ENCODE measurements at places on chromosomes 12 and 14.

DNA sequence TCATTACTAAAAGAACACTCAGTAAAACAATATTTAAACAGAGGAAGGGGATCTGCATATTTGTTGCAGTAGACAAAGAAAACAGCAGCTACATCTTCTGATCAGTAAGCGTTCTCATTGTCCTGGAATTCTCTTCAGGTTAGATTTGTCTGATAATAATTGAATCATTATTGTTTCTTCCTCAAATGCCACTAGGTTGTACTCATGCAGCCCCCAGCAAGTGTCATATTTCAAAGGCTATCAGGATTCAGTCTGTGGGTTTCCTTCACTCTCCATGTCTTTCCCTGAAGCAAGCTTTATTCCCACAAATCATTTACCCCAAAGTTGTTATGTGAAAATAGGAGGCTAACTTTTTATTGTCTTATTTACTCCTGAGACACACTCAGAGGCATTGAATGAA, 14.7 kb downstream of the PIK3C2G start:
- DNase-seq = no peak

- no peak for DNase-seq
Measured at GRCh38 chr12:74489543-74489942, 48.1 kb upstream of the ATXN7L3B start.

DNA sequence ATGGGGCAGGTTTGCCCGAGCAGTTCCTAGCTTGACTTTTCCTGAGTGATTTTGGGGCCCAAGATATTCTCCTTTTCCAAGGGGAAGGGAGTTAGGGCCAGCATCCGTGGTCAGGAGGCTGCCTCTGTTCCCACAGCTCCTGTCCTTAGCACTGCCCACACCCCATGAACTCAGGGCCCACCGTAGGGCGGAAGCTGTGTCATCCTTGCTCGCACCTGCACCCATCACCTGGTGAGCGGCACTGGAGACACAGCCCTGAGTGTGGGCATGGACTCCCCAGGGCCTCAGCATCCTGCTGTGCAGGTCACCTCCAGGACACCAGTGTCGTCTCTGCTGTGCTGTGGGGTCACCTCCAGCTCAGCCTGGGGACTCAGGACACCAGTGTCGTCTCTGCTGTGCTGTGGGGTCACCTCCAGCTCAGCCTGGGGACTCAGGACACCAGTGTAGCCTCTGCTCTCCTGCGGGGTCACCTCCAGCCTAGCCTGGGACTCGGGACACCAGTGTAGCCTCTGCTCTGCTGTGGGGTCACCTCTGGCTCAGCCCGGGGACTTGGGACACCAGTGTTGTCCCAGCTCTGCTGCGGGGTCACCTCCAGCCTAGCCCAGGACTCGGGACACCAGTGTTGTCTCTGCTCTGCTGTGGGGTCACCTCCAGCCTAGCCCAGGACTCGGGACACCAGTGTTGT, 322.9 kb downstream of the ADGRD1 start:
- DNase-seq = no peak

GRCh38 chr12:46214668-46215436, 54.0 kb downstream of the SLC38A1 start:
- peak; percentile 74 for DNase-seq

- no peak for DNase-seq
Measured at GRCh38 chr14:93536945-93537344, 106.2 kb downstream of the UNC79 start.

DNA sequence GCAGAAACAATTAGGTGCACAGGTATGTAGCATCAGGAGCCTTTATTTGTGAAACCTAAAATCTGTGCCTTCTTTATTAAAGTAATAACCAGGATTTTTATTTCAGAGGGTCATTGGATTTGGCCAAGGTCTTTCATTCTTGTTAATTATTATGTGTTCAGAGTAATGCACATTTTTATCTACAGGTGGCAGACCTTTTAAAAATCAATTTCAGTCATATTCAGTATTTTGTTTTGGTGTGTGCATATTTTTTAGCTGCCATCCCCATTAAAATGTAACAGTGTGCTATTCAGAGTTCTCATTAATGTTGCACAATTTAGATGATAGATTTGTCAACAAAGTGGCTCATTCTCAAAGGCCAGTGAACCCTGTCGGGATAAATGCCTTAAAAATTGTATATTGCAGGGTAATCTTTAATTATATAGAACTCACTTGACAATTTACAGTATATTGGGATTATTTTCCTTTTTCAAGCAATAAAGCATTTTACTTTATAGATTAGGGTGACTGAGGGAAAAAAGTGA, 319.3 kb upstream of the SOX5 start:
- DNase-seq = no peak

DNA sequence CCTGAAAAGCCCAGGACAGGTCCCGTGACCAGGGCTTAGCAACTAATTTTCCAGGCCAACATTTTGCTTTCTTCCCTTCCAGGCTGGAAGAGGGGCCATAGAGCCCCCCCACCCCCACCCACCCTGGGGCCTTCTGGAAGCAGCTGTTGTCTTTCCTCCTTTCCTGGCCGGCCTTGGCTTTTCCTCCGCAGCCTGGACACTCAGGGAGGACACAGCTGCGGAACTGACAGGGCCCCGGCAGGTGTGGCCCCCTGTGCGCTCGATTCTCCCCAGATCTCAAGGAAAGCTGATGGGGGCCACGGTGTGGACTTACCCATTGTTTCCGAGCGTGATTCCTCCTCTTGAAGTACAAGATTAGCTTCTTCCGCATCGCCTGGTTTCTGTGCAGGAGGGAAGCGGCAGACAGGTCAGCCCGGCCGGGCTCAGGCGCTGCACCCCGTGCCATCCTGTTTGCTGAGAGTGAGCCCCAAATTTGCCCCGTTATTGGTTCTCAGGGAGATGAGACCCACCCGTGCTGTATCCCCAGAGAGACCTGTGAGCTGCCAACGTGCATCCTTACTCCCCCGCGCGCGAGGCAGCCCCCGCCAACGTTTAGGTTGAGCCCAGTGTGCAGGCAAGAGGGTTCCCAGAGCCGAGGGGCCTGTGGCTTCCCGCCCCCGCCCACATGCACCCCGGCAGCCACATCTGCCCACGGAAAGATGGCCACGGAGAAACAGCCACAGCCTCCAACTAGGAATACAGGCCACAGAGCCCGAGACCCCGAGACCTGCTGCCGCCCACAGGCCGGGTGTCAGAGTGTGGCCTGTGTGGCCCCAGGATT, 129.6 kb downstream of the NCOR2 start:
- DNase-seq = no peak

GRCh38 chr12:62709311-62709710, 225.6 kb downstream of the PPM1H start:
- no peak for DNase-seq

DNA sequence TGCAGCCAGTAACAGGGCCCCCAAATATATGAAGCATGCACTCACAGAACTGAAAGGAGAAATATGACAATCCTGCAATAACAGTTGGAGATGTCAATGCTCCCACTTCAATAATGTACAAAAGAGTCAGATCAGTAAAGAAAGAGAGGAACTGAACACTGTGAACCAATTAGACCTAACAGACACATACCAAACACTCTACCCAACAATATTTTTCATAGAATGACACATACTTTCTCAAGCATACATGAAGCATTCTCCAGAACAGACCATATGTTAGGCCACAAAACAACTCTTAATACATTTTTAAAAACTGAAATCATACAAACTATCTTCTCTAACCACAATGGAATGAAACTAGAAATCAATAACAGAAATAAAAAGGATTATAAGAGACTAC, 80.2 kb downstream of the ELK3 start:
- no peak for DNase-seq

DNA sequence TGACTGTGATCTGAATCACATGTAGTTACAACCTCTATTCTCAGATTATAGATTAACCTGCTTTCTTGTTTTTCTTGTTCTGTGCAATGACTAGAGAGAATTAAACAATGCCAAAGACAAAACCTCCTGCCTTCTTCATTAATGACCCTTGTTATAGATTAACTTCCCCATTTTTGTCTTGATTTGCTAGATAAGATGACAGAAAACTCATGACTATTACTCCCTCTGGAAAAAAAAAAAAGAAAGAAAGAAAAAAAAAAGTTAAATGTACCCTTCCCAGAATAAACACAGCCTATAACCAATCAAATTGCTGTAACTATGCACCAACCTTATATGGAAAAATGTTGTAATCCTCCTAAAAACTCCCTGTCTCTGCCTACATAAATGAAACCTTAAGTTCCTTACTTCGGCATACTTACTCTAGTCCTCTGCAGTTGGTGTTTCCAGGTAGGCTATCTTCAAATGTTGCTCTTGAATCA, 41.1 kb upstream of the PCED1B start:
- DNase-seq = no peak

GRCh38 chr12:120999191-121000120, 16.8 kb downstream of the C12orf43 start:
- no peak for DNase-seq

- DNase-seq = no peak
Measured at GRCh38 chr14:63770187-63770807, 42.4 kb upstream of the SGPP1 start.

DNA sequence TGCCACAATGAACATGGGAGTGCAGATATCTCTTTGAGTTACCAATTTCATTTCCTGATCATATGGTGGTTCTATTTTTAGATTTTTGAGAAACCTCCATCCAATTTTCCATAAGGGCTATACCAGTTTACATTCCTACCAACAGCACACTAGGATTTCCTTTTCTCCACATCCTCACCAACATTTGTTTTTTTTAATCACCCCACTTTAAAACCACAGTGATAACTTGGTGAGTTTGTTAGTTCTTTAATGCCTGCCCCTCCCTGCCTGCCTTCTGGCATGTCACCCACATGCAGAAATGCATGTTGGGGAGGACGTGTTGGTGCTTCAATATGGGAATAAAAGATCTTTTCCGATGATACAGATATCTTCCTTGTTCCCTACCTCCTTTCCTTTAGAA, 167.9 kb downstream of the CAND1 start:
- DNase-seq = no peak

DNA sequence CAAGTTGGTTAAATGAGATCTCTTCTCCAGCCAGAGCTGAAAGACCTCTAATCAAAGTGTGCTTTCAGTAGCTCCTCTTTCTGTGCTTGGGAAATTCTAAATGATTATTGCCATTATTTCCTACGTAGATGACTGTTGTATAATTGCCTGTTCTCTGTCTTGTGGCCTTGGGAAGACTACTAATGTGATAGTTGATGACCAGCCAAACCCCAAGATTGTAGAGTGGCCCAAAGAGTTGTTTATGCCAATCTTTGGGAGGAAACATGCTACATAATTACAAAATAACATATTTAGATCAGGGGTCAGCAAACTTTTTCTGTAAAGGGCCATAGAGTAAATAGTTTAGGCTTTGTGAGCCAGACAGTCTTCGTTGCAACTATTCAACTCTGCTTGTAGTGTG, 135.1 kb upstream of the DIO2 start:
- DNase-seq = no peak

- DNase-seq = no peak
Measured at GRCh38 chr12:75271576-75271975, 58.5 kb downstream of the CAPS2 start.

All from activated T-helper 1 cell treated with anti-CD3 and anti-CD28 coated beads, Interleukin-2, amount 50 U/mL, for 16 hours (primary cell).